Caco-2 (cell line): ENCODE measurements at places on chromosomes 6 and 20. TPM values are rescaled to one million over a fixed set of nuclear protein-coding genes. Genes with fewer than 3 reads are reported as not detected.
A peak's percentile ranks its signal among the peaks of the same experiment; 100 is the strongest.

DNA sequence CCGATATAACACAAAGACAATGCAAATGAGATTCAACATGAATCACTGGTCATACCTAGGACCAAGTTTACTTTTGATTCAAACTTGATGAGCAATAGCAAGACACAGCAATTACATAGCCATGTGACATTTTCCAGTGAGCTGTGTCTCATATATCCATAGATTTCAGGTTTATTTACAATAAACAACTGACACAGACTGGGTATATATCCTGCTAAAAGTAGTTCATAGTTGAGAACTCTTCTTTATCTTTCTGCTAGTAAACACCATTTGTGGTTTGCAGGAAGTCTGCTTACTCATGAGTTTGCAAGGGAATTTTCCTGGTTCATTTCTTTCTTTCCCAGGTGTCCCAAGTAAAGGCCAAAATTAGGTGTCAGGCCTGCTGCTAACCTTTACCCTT, 343.4 kb downstream of the KIF16B start:
- no peaks in the 10 kb centered on the region for H3K27me3 ChIP-seq
- H3K27ac ChIP-seq = no peak overlapping the region
- no peaks in the 10 kb centered on the region for H3K36me3 ChIP-seq
- no peak for DNase-seq

DNA sequence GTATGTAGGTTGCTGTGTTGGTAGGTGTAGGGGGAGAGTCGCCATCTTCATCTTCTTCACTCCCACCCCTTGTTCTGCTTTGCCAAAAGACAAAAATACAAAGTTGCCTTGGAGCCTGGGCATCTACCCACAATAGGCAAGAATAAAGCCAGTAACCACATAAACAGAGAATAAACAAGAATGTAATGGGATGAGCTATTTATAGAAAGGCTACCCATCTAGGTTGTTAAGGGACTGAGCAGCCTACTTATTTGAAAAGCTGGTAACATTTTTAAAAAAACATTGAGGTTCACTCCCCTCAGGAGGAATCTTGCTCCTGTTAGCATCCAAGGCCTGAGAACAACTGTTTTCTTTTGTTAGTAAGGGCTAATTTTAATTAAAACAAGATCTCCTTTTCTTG, 301.4 kb upstream of the STXBP5 start:
- H3K27ac ChIP-seq = no peak overlapping the region
- no peaks in the 10 kb centered on the region for H3K36me3 ChIP-seq
- no peaks in the 10 kb centered on the region for H3K4me1 ChIP-seq
- DNase-seq = no peak

DNA sequence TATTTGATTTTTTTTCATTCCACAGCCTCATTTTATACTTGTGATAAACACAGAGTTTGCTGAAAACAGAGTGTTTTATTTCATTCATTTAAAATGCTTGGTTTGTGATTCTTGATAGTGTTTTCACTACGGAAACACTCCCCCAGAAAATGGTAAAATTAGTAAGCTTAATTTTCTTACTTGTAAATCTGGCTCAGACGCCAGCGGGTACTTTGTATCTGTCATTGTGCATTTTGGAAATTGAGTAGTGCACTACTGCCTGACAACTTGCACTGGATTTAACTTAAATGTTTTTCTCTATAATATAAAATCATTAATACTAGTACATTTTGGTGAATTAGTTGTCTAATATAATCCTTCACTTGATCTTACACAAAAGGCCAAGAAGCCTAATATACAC, 37.0 kb upstream of the HINT3 start:
- H3K27me3 ChIP-seq = no peaks in the 10 kb centered on the region
- peaks cover 9% of the 10 kb centered on the region for H3K36me3 ChIP-seq
- H3K4me3 ChIP-seq = peak overlapping the region; percentile 37
- H3K4me1 ChIP-seq = peaks cover 52% of the 10 kb centered on the region
- H3K27ac ChIP-seq = peak overlapping the region; percentile 92

The PTGIS gene
- total RNA-seq = 1.9 and 2.7 TPM in 2 replicates

The PRDM13 gene
- total RNA-seq = 0.41 and 0.44 TPM in 2 replicates

DNA sequence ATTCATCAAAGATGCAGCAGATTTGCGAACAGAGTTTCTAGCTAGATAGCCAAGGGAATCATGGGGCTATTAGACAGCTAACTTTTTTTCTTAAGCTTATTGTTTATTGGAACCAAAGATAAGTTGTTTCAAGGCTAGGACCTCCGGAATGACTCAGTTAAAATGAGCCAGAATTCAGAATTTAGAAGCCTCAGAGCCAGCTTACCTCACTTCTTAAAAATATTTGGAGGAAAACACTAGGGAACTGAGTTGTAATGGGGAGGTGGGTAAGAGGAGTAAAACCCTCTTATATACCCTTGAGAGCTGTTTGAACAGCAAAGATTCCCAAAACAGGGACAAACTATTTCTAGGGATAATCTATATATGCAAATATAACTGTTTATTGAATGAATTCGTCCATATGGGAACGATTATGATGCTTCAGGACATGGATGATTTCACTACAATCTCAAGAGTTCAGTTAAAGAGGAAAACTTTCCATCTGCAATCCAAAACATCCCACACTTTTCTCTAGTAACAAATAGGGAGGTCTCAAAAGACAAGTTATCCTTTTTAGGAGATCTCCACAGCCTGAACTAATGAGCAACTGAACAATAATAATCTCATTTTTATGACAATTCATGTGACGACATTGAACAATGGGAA, 12.6 kb upstream of the CARMIL1 start:
- H3K4me1 ChIP-seq = no peaks in the 10 kb centered on the region
- no peak overlapping the region for H3K27ac ChIP-seq
- H3K36me3 ChIP-seq = no peaks in the 10 kb centered on the region
- no peak overlapping the region for H3K4me3 ChIP-seq
- no peak for DNase-seq
- no peaks in the 10 kb centered on the region for H3K27me3 ChIP-seq

The FAM184A gene
- total RNA-seq = 10.8 and 11.2 TPM in 2 replicates

DNA sequence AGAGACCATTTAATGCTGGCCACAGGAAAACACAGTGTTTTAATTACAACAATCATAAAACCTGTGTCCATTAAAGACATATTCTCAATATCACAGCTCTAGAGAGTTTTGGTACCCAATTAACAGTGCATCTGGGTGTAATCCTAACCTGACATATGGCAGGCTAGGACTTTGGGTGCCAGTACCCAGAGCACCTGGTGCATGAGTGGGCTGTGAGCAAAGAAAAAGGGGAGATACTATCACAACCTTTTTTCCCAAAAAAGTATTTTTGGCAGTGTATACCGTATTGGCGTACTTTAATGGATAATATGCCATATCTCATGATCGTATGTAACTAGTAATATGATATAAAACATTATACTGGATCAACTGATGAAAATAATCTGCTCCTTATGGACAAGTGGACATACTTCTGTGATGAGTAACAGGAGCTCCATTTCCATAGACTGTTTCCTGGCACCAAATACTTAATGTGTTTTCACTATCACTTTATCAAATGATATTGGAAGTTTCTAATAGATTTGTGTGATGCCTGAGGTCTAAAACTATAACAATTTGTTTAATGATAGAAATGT, 91.7 kb downstream of the COL19A1 start:
- H3K36me3 ChIP-seq = no peaks in the 10 kb centered on the region
- no peaks in the 10 kb centered on the region for H3K27me3 ChIP-seq
- no peaks in the 10 kb centered on the region for H3K4me1 ChIP-seq
- H3K27ac ChIP-seq = no peak overlapping the region
- no peak for DNase-seq

The TSHZ2 gene
- total RNA-seq = 0.07 TPM in 2 replicates

DNA sequence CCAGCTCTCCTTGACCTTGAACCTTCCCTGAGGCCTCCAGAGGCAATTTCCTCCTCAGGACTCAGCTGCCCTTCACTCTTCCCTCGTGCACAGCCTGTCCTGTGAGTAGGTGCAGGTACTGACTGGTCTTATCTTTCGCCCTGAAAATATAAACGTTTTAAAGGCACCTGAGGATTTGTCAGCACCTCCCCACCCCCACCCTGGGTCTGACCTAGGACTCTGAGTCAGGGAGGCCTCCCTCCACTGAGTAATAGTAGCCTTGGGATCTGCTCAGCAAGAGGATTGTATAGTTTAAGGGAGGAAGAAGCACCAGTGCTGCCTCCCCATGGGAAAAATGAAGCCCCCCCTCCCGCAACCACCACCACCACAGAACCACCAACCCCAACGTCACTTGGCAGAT, 54.6 kb downstream of the PPARD start:
- no peak overlapping the region for H3K4me3 ChIP-seq
- no peaks in the 10 kb centered on the region for H3K27me3 ChIP-seq
- H3K27ac ChIP-seq = peak overlapping the region; percentile 54
- H3K36me3 ChIP-seq = no peaks in the 10 kb centered on the region
- DNase-seq = no peak

DNA sequence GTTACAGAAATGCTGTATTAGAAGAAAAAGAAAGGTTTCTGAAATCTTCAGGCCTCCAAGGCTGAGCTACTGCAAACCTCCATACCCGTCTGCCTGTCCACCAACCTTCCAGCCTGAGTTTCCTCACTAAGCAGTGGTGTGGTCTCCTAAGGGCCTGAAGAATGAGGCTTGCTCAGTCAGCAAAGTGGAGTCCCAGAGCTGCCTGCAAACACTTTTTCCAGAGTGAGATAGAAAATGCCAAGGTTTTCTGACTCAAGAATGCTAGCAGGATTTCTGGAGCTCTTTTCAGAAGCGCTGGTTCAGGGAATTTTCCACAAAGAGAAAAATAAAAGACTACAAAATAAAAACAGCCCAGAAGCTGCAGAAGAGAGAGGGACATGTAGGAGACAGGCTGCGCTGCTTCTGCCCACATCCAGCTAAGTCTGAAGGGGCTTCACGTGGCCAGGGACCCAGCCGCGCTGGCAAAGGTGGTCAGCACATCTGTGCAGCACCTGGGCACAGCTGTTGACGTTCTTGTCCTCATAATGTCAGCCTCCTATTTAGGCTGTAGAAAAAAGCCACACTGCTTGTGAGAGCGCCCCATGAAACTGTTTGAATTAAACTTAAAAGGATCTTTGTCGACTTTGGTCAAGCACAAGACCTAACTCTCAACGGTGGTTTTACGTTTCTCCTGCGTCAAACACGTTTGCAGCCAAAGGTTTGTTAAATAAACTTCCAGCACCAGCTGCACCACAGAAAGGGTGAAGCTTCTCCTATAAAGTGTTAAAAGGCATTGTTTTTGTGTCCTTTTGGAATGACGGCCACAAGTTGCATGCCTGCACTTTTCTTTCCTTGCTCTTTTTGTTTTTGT, 209.0 kb downstream of the THBS2 start:
- H3K36me3 ChIP-seq = no peaks in the 10 kb centered on the region
- no peaks in the 10 kb centered on the region for H3K27me3 ChIP-seq
- H3K27ac ChIP-seq = no peak overlapping the region
- DNase-seq = no peak

GRCh38 chr6:167324111-167324510, 775 bp upstream of the TTLL2 start:
- H3K27me3 ChIP-seq = no peaks in the 10 kb centered on the region
- H3K36me3 ChIP-seq = no peaks in the 10 kb centered on the region
- no peak for DNase-seq
- H3K27ac ChIP-seq = no peak overlapping the region
- H3K4me3 ChIP-seq = no peak overlapping the region
- peaks cover 4% of the 10 kb centered on the region; the same call in 1 of the 2 replicates for H3K4me1 ChIP-seq

The MUC21 gene
- not detected in 2 replicates for total RNA-seq

DNA sequence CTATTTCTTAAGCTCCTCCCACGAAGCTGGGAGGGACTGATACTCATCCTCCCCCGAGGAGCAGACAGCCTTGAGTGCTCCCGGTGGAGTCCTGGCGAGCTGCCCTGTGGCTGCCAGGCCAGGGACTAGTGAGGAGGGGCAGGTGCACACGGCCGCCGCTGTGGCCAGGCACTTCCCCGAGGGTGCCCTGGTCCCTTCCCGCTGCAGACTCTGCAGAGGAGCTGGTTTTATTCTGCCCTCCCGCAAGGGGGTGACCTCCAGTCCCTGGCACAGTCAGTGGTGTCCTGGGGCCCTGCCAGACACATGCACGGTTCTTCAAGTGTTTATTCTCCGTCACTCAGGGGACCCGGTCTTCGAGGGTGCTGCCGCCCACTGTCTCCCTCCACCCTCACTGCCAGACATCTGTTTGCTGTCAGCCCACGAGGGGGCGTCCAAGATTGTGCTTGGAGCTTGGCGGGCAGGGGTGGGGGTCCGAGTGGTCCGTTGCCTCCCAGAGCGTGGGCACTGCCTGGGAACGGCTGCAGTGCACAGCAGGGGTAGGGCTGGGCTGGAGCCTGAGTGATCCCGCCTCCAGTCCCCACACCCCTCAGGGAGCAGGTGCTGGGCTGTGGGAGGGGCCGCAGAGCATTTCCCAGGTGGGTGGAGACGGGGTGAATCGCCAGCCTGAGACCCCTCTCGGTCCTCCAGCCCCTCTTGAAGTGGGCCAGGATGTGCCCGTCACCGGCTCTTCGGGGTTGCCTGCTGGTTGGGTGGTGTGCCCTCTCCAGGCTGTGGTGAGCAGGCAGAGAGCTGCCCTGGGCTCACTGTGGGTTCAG, 3.1 kb upstream of the CABLES2 start:
- H3K36me3 ChIP-seq = peaks cover 4% of the 10 kb centered on the region
- H3K4me1 ChIP-seq = peaks cover 73% of the 10 kb centered on the region
- no peak overlapping the region for H3K4me3 ChIP-seq
- H3K27me3 ChIP-seq = no peaks in the 10 kb centered on the region
- DNase-seq = no peak

- H3K4me1 ChIP-seq = no peaks in the 10 kb centered on the region
- no peaks in the 10 kb centered on the region for H3K36me3 ChIP-seq
- DNase-seq = no peak
- H3K27ac ChIP-seq = no peak overlapping the region
Observed at GRCh38 chr20:16392346-16392745, 180.9 kb downstream of the KIF16B start.

GRCh38 chr6:120405947-120406346, 928.3 kb downstream of the TBC1D32 start:
- no peak overlapping the region for H3K4me3 ChIP-seq
- no peaks in the 10 kb centered on the region for H3K27me3 ChIP-seq
- no peaks in the 10 kb centered on the region for H3K36me3 ChIP-seq
- no peak overlapping the region for H3K27ac ChIP-seq
- no peak for DNase-seq

GRCh38 chr6:41954668-41955067, 13.1 kb upstream of the CCND3 start:
- no peaks in the 10 kb centered on the region for H3K4me1 ChIP-seq
- H3K4me3 ChIP-seq = no peak overlapping the region
- DNase-seq = no peak
- H3K27me3 ChIP-seq = no peaks in the 10 kb centered on the region

The OLIG3 gene
- 0.21 TPM in 1 of 2 replicates, not detected in the other for total RNA-seq

DNA sequence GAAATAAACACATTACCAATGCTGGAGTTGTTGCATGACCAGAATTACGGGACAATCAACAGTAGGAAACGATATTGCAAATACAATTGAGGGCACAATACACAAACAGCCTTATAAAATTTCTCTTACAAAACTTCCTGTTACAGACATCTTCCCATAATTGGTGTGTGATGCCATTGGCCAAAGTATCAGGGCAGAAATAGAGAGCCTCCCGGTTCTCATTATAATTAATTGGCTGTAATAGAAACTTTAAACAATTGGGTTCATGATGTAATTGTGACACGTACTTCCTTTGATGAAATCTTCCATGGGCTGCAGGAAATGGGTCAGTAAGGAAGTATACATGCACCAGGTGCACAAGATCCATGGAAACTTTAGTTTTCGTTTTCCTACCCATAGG, 40.3 kb upstream of the RALGAPA2 start:
- H3K4me3 ChIP-seq = no peak overlapping the region
- no peak overlapping the region for H3K27ac ChIP-seq
- H3K4me1 ChIP-seq = no peaks in the 10 kb centered on the region
- no peak for DNase-seq

The COL21A1 gene
- 1.2 and 1.3 TPM in 2 replicates for total RNA-seq
